Activated T-cell treated with anti-CD3 and anti-CD28 coated beads for 1 hour (primary cell): ENCODE measurements at places on chromosomes 4 and X.

- no peak for DNase-seq
These were observed 45.8 kb upstream of the GIMD1 start for GRCh38 chr4:106414366-106414765.

DNA sequence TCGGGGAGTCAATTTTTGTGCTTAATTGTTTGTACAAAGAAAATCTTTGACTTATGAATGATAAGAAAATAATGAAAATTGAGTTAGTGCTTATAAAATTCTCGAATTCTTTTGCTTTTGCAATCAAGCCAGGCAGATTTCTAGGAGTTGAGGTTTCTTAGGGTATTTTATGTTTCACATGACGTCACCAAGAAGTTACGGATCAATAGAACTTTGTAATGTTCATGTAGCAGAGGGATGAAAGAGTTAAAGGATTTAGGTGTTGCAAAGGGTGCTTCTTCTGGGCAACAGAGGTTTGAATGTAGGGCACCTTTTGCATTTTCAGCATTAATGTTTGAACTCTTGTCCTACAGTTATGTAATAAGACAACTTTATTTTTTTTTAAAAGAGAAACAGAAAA lies 19.4 kb downstream of the GBA3 start:
- DNase-seq = no peak

DNA sequence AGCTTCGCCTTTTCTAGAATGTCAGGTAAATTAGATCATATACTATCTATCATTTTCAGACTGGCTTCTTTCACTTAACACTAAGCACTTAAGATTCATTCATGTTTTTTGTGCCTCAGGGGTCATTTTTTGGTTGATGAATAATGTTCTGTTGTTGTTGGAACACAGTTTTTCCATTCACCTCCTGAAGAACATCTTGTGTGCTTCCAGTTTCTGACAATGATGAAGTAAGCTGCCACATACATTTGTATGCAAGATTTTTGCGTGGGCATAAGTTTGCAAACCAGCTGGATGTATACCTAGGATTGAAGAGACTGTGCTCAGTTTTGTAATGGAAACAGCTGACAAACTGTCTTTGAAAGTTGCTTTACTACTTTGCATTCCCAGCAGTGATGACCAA lies 37.6 kb downstream of the MAGEA9 start:
- DNase-seq = no peak

GRCh38 chrX:5595570-5595969 lies 633.1 kb downstream of the NLGN4X start:
- DNase-seq = no peak

- DNase-seq = no peak
These were observed 738.0 kb upstream of the PITX2 start for GRCh38 chr4:111360906-111361305.

GRCh38 chr4:180041576-180041975 lies 2201.6 kb upstream of the TENM3 start:
- no peak for DNase-seq

GRCh38 chr4:185472103-185472542 lies 590 bp upstream of the CCDC110 start:
- DNase-seq = no peak

- no peak for DNase-seq
These were observed 190.7 kb downstream of the RPA4 start for GRCh38 chrX:97074400-97074799.
